Bronchial epithelial cell (primary cell): ENCODE measurements at places on chromosomes 6 and 20. TPM values are rescaled to one million over a fixed set of nuclear protein-coding genes. Genes with fewer than 3 reads are reported as not detected.

ID4 gene
- total RNA-seq: 1.6 and 2.8 TPM in 2 replicates

OVOL2 gene
- 27.6 and 28.5 TPM in 2 replicates for total RNA-seq

EYA4 gene
- 9.7 and 13.1 TPM in 2 replicates for total RNA-seq

NKAIN2 gene
- under 0.01 TPM in 1 of 2 replicates, not detected in the other for total RNA-seq

DLK2 gene
- 4.1 and 8.2 TPM in 2 replicates for total RNA-seq

TGM2 gene
- 0.51 and 5.5 TPM in 2 replicates for total RNA-seq

PCED1A gene
- 12.9 and 17.9 TPM in 2 replicates for total RNA-seq

SYCP2 gene
- total RNA-seq: 0.26 and 0.51 TPM in 2 replicates

EDN3 gene
- total RNA-seq: not detected in 2 replicates

LY6G5C gene
- total RNA-seq: 0.13 TPM in 1 of 2 replicates, not detected in the other

OR11A1 gene
- not detected in 2 replicates for total RNA-seq

UNC5CL gene
- 0.26 TPM in 2 replicates for total RNA-seq

USP49 gene
- total RNA-seq: 1.5 and 1.6 TPM in 2 replicates

CDSN gene
- total RNA-seq: not detected in 2 replicates

RANBP9 gene
- total RNA-seq: 27.4 and 39.4 TPM in 2 replicates

FAM209B gene
- 0.26 TPM in 1 of 2 replicates, not detected in the other for total RNA-seq

SLCO4A1 gene
- total RNA-seq: 1.6 and 4.7 TPM in 2 replicates

ADGB gene
- total RNA-seq: not detected in 2 replicates

RRBP1 gene
- 65.0 and 97.5 TPM in 2 replicates for total RNA-seq

HLA-DPA1 gene
- 0.26 and 1.1 TPM in 2 replicates for total RNA-seq

CYP24A1 gene
- 6.9 and 8.7 TPM in 2 replicates for total RNA-seq

FAM184A gene
- under 0.01 and 0.26 TPM in 2 replicates for total RNA-seq

LHFPL5 gene
- not detected in 2 replicates for total RNA-seq

OR2H1 gene
- not detected in 2 replicates for total RNA-seq

SCRT2 gene
- total RNA-seq: not detected in 2 replicates

CNKSR3 gene
- total RNA-seq: 2.6 and 3.6 TPM in 2 replicates

PGC gene
- not detected in 2 replicates for total RNA-seq

BLOC1S5 gene
- 9.7 and 15.7 TPM in 2 replicates for total RNA-seq

C4B gene
- total RNA-seq: 1.6 and 2.6 TPM in 2 replicates

FAM8A1 gene
- total RNA-seq: 6.3 and 9.6 TPM in 2 replicates

HSPA12B gene
- not detected in 2 replicates for total RNA-seq

PI16 gene
- not detected in 2 replicates for total RNA-seq

GRM4 gene
- under 0.01 TPM in 1 of 2 replicates, not detected in the other for total RNA-seq

RWDD2A gene
- 1.8 and 2.9 TPM in 2 replicates for total RNA-seq

RAET1L gene
- 0.79 and 20.4 TPM in 2 replicates for total RNA-seq

GCM1 gene
- total RNA-seq: not detected in 2 replicates

PRDM13 gene
- not detected in 2 replicates for total RNA-seq

SIRPD gene
- not detected in 2 replicates for total RNA-seq

SLC35B2 gene
- 50.4 and 52.9 TPM in 2 replicates for total RNA-seq

RBBP8NL gene
- total RNA-seq: under 0.01 and 1.0 TPM in 2 replicates

BNIP5 gene
- total RNA-seq: not detected in 2 replicates

TOX2 gene
- total RNA-seq: not detected in 2 replicates

BICRAL gene
- total RNA-seq: 3.1 and 3.9 TPM in 2 replicates

HCK gene
- total RNA-seq: under 0.01 and 0.13 TPM in 2 replicates

CPNE1 gene
- total RNA-seq: 76.3 and 85.5 TPM in 2 replicates
